ENCODE measurements at places on chromosomes 16 and 17.

DNA sequence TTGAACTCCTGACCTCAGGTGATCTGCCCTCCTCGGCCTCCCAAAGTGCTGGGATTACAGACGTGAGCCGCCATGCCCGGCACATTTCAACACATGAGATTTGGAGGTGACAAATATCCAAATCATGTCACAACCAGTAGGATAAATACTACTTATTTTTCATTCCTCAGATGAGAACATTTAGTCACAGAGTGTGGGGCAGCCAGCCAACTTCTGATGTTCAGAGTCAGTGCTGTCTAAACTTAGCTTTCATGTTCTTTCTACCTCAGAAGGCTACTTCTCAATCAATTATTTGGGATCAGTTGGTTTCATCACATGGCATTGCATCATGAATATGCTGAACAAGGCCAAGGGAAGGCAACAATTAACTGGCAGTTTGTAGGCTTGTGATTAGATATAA is 134.5 kb downstream of the CDH13 start:
- peak overlapping the region; percentile 71 for H3K27ac ChIP-seq
- H3K4me3 ChIP-seq, result peak overlapping the region; percentile 56
- peak; percentile 90 for DNase-seq
- no peaks in the 10 kb centered on the region for H3K27me3 ChIP-seq
- H3K36me3 ChIP-seq, result no peaks in the 10 kb centered on the region
- H3K4me1 ChIP-seq, result peaks cover 14% of the 10 kb centered on the region

- H3K4me1 ChIP-seq, result peaks cover 46% of the 10 kb centered on the region
- no peak for DNase-seq
- H3K36me3 ChIP-seq, result no peaks in the 10 kb centered on the region
Measured at GRCh38 chr17:17749921-17750320, 68.7 kb downstream of the RAI1 start.

DNA sequence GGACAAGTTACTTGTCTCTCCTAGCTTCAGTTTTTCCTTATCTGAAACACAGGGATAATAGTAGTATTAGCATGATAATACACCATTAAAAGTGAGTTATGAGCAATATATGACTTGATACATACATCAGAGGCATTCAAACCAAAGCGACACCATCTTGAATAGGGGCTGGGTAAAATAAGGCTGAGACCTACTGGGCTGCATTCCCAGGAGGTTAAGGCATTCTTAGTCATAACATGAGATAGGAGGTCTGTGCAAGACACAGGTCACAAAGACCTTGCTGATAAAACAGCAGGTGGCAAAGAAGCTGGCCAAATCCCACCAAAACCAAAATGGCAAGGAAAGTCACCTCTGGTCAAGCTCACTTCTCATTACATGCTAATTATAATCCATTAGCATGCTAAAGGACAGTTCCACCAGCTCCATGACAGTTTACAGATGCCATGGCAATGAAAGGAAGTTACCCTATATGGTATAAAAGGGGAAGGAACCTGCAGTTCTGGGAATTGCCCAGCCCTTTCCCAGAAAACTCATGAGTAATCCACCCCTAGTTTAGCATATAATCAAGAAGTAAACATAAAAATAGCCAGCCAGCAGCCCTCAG is 37.2 kb upstream of the HS3ST3A1 start:
- H3K27me3 ChIP-seq, result no peaks in the 10 kb centered on the region
- peaks cover 4% of the 10 kb centered on the region for H3K4me1 ChIP-seq
- no peak for DNase-seq
- no peak overlapping the region for H3K27ac ChIP-seq
- H3K36me3 ChIP-seq, result no peaks in the 10 kb centered on the region
- H3K4me3 ChIP-seq, result no peak overlapping the region

GRCh38 chr16:212999-213398 is 16.2 kb downstream of the LUC7L start:
- DNase-seq, result no peak
- H3K27ac ChIP-seq, result no peak overlapping the region
- peaks cover 66% of the 10 kb centered on the region for H3K36me3 ChIP-seq
- no peaks in the 10 kb centered on the region for H3K27me3 ChIP-seq
- H3K4me1 ChIP-seq, result no peaks in the 10 kb centered on the region
